Activated CD8-positive, alpha-beta memory T cell treated with anti-CD3 and anti-CD28 coated beads for 36 hours (primary cell): ENCODE measurements at places on chromosomes 3 and 15. TPM values are rescaled to one million over a fixed set of nuclear protein-coding genes. Genes with fewer than 3 reads are reported as not detected.

PLA2G4D gene
- total RNA-seq: not detected

CASR gene
- total RNA-seq: not detected

PSTPIP1 gene
- 137 TPM for total RNA-seq

NLGN1 gene
- total RNA-seq: not detected

WDR93 gene
- total RNA-seq: not detected

CCR4 gene
- total RNA-seq: 40.9 TPM

ISLR2 gene
- total RNA-seq: not detected

CCR1 gene
- total RNA-seq: 0.48 TPM
